ENCODE measurements at places on chromosomes 5 and 9. TPM values are rescaled to one million over a fixed set of nuclear protein-coding genes. Genes with fewer than 3 reads are reported as not detected.
A peak's percentile ranks its signal among the peaks of the same experiment; 100 is the strongest.

HSD17B3 gene
- not detected for total RNA-seq

PDE8B gene
- 11.3 TPM for total RNA-seq

MAP1B gene
- 232 TPM for total RNA-seq

LCN1 gene
- not detected for total RNA-seq

SLC1A3 gene
- total RNA-seq, result 16.8 TPM

SV2C gene
- 0.33 TPM for total RNA-seq

CCDC192 gene
- 0.36 TPM for total RNA-seq

PCDHB9 gene
- 5.8 TPM for total RNA-seq

ARPC5L gene
- 26.2 TPM for total RNA-seq

PLEKHG4B gene
- 0.49 TPM for total RNA-seq

- H3K4me1 ChIP-seq, result no peaks in the 10 kb centered on the region
- no peak overlapping the region for H3K27ac ChIP-seq
- no peaks in the 10 kb centered on the region for H3K36me3 ChIP-seq
- no peak for DNase-seq
- H3K4me3 ChIP-seq, result no peak overlapping the region
- H3K27me3 ChIP-seq, result no peaks in the 10 kb centered on the region
These were observed 246.6 kb downstream of the DEPDC1B start for GRCh38 chr5:60453186-60453976.

- H3K27ac ChIP-seq, result no peak overlapping the region
- DNase-seq, result no peak
- H3K36me3 ChIP-seq, result no peaks in the 10 kb centered on the region
- H3K4me3 ChIP-seq, result no peak overlapping the region
These were observed 32.6 kb upstream of the SLC6A19 start for GRCh38 chr5:1168796-1169195.

DNA sequence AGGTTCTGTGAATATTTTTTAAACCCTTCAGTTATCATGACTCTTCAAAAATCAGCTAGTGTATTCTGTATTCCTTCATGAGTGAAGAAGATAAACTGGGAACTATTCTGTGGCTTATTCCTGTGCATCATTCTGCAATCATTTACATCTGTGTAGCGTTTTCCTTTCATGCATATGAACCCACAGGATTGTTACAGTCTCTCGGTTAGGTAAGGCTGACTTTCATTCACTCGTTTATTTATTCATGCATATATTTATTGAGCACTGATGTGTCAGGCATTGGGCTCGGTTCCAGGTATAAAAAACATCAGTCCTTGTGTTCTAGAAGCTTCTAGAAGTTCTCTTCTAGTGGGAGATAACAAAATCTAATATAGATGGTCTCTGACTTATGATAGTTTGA is 318.4 kb downstream of the MAN2A1 start:
- no peak overlapping the region for H3K27ac ChIP-seq
- H3K4me3 ChIP-seq, result no peak overlapping the region
- no peak for DNase-seq
- H3K27me3 ChIP-seq, result no peaks in the 10 kb centered on the region

DNA sequence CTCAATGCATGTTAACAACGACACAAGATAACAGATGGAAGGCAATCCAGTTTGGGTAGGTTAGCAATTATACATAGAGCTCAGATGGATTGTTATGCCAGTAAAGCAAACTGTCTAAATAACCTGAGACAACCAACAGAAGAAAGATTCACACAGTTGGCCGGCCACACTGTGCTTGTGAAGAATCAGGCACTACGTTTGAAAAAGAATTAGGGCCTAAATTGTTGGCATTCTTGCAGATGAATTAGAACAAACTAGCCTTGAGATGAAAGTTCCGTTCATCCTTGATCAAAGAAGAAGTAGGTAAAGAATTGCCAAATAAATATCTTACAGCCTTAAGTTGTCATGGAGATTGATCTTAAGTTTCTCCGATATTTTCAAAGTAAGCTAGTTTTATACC is 210.6 kb downstream of the CDH18 start:
- H3K36me3 ChIP-seq, result no peaks in the 10 kb centered on the region
- no peak overlapping the region for H3K27ac ChIP-seq
- H3K4me1 ChIP-seq, result no peaks in the 10 kb centered on the region
- H3K27me3 ChIP-seq, result no peaks in the 10 kb centered on the region
- DNase-seq, result no peak
- H3K4me3 ChIP-seq, result no peak overlapping the region

GRCh38 chr5:132019857-132020555 is 8.5 kb upstream of the ACSL6 start:
- H3K36me3 ChIP-seq, result no peaks in the 10 kb centered on the region
- H3K27ac ChIP-seq, result no peak overlapping the region
- no peak for DNase-seq
- no peaks in the 10 kb centered on the region for H3K4me1 ChIP-seq
- no peaks in the 10 kb centered on the region for H3K27me3 ChIP-seq

- DNase-seq, result no peak
- H3K27me3 ChIP-seq, result no peaks in the 10 kb centered on the region
- no peak overlapping the region for H3K27ac ChIP-seq
- H3K36me3 ChIP-seq, result no peaks in the 10 kb centered on the region
These were observed 13.1 kb downstream of the SPRY4 start for GRCh38 chr5:142311725-142312124.

GRCh38 chr9:3137347-3137695 is 293.4 kb upstream of the PUM3 start:
- H3K36me3 ChIP-seq, result no peaks in the 10 kb centered on the region
- H3K27me3 ChIP-seq, result no peaks in the 10 kb centered on the region
- no peak for DNase-seq
- no peak overlapping the region for H3K4me3 ChIP-seq
- no peaks in the 10 kb centered on the region for H3K4me1 ChIP-seq
- H3K27ac ChIP-seq, result no peak overlapping the region

GRCh38 chr9:13665418-13666066 is 386.1 kb upstream of the MPDZ start:
- no peaks in the 10 kb centered on the region for H3K4me1 ChIP-seq
- no peaks in the 10 kb centered on the region for H3K27me3 ChIP-seq
- no peak overlapping the region for H3K4me3 ChIP-seq

- no peaks in the 10 kb centered on the region for H3K27me3 ChIP-seq
- no peak overlapping the region for H3K4me3 ChIP-seq
- H3K36me3 ChIP-seq, result no peaks in the 10 kb centered on the region
- DNase-seq, result no peak
These were observed 7.4 kb upstream of the GRAMD2B start for GRCh38 chr5:126415789-126416188.

DNA sequence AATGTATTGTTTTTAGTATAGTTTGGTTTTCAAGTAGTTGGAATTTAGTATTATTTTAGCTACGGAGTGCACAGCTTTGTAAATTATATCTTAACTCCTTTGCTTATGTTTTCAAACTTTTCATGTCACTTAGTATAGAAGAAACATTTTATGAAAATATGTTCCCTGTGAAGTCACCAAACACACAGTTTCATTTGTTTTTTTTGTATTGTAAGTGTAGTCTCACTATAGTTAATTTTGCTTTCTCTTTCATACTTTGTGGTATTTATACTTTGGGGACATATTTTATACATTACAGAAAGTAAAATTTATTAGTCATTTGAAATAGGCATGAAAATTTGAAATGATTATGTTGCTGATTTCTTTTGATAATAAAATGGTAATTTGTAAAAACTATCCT is 5.0 kb downstream of the CHSY3 start:
- no peaks in the 10 kb centered on the region for H3K36me3 ChIP-seq
- no peak overlapping the region for H3K4me3 ChIP-seq
- H3K27me3 ChIP-seq, result no peaks in the 10 kb centered on the region
- DNase-seq, result no peak

DNA sequence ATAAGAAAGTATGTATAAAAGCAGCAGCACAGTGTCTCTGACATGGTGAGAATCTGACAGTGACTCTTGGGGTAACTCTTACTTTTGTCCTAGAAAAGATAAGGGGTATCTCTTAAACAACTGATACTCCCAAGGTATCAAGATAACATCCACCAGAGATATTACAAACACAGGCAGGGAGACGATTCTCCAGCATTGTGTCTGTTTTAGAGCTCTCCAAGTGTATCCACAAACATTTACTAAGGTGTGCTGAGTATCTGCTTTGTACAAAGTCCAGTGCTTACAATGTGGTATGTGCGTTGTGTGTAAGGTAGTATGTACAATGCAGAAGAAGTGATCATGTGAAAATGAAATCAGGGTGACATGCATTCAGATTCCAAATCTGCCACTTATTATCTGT is 4.4 kb upstream of the TMEM245 start:
- no peak overlapping the region for H3K4me3 ChIP-seq
- H3K36me3 ChIP-seq, result no peaks in the 10 kb centered on the region
- no peaks in the 10 kb centered on the region for H3K27me3 ChIP-seq
- H3K4me1 ChIP-seq, result peaks cover 6% of the 10 kb centered on the region

- no peaks in the 10 kb centered on the region for H3K36me3 ChIP-seq
- no peak for DNase-seq
- no peaks in the 10 kb centered on the region for H3K27me3 ChIP-seq
- H3K27ac ChIP-seq, result peak overlapping the region; percentile 40
- H3K4me3 ChIP-seq, result no peak overlapping the region
These were observed 92.0 kb upstream of the RAI14 start for GRCh38 chr5:34563931-34564709.

- H3K4me1 ChIP-seq, result no peaks in the 10 kb centered on the region
- no peaks in the 10 kb centered on the region for H3K27me3 ChIP-seq
- no peak overlapping the region for H3K4me3 ChIP-seq
- DNase-seq, result no peak
These were observed 80.6 kb upstream of the MEGF10 start for GRCh38 chr5:127210042-127210441.

DNA sequence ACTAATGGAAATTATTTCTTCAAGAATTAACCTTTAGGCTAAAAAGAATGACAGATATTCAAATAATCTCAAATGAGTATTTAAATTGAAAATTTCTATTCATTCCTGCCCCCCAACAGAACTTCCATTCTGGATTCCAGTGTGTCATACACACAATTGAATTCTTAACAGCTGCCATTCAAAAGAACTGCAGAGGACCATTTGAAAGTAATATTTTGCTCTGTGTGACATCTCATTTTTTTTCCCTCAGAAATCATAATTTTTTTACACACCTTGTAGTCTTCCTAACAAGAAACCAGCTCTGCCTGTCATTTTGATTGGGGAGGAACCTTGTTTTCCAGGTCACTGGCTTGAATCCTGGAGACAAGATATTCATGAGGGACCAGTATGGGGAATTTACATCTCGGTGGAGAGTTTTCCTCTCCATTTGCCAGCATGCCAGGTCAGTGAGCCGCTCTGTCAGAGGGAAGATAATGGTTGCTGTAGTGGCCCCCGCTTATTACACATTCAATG is 358.7 kb upstream of the ITGA1 start:
- no peak overlapping the region for H3K4me3 ChIP-seq
- no peak for DNase-seq
- H3K27me3 ChIP-seq, result no peaks in the 10 kb centered on the region
- H3K27ac ChIP-seq, result no peak overlapping the region
- H3K4me1 ChIP-seq, result no peaks in the 10 kb centered on the region
- no peaks in the 10 kb centered on the region for H3K36me3 ChIP-seq

- DNase-seq, result peak; percentile 71
- H3K27me3 ChIP-seq, result no peaks in the 10 kb centered on the region
- H3K36me3 ChIP-seq, result no peaks in the 10 kb centered on the region
- H3K4me1 ChIP-seq, result no peaks in the 10 kb centered on the region
- peak overlapping the region; percentile 48 for H3K4me3 ChIP-seq
These were observed 9.4 kb upstream of the DELE1 start for GRCh38 chr5:141914199-141914743.

DNA sequence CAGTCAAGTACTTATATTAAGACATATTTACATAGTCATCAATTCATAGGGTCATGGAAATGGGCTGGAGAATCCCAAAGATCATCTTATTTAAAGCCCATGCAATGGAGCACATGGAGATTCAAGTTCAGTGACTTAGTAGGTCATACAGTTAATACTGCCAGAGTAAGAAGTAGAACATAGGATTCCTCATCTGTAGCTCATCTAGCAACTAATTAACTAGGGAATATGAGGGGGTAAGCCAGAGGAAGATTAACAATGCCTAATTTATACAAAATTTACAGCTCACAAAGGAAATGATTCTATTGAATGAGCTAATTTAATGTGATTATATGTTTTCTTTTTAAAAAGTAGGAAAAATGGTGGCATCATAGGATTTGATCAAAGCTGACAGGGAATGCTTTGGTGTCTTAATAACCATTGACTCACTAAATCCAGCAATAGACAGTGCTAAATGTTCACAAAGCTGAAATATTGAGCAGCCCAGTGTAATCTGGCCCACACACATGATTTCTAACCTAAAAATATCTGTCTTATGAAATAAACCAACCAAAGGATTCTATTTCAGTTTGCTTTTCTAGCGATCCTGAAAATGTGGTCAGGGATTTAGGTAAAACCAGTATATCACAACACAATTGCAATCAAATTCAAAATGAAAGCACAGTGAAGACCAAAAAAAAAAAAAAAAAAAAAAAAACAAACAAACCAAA is 53.3 kb downstream of the PRDM6 start:
- H3K27ac ChIP-seq, result no peak overlapping the region
- DNase-seq, result no peak
- no peaks in the 10 kb centered on the region for H3K27me3 ChIP-seq
- H3K4me3 ChIP-seq, result no peak overlapping the region
- H3K36me3 ChIP-seq, result no peaks in the 10 kb centered on the region

- no peak overlapping the region for H3K4me3 ChIP-seq
- H3K27me3 ChIP-seq, result no peaks in the 10 kb centered on the region
- H3K4me1 ChIP-seq, result peaks cover 34% of the 10 kb centered on the region
- no peak overlapping the region for H3K27ac ChIP-seq
- DNase-seq, result no peak
These were observed 75.3 kb downstream of the KIF4B start for GRCh38 chr5:155088811-155089210.

- no peaks in the 10 kb centered on the region for H3K27me3 ChIP-seq
- H3K4me1 ChIP-seq, result no peaks in the 10 kb centered on the region
- DNase-seq, result no peak
- peaks cover 20% of the 10 kb centered on the region for H3K36me3 ChIP-seq
- H3K27ac ChIP-seq, result no peak overlapping the region
These were observed 7.6 kb downstream of the HDHD3 start for GRCh38 chr9:113368982-113369854.

DNA sequence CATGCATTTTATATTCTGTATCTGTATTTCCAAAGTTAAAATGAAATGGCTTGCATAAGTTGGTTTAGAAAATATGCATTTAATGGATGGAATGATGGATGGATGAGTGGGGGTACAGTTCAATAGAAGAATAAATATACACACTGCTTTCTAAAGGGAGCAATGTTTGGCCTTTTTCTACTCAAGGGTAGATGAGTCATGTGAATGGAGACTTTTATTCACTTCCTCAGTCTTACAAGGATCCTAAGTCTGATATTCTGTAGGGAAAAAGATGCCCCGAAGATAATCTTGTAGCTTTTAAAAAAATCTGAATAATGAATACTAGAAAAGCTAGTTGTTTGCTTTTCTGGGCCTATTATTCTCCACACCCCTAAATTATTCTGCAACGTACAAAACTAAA is 2112.1 kb downstream of the MAT2B start:
- no peak overlapping the region for H3K4me3 ChIP-seq
- no peaks in the 10 kb centered on the region for H3K27me3 ChIP-seq
- no peaks in the 10 kb centered on the region for H3K36me3 ChIP-seq
- no peak for DNase-seq
- no peaks in the 10 kb centered on the region for H3K4me1 ChIP-seq

- H3K27ac ChIP-seq, result peak overlapping the region; percentile 98
- H3K4me1 ChIP-seq, result peaks cover 66% of the 10 kb centered on the region
These were observed 12.4 kb upstream of the IL17B start for GRCh38 chr5:149391524-149391923.

Data from sigmoid colon (tissue), 7 donors.